ENCODE measurements at places on chromosomes 5 and 9.
A peak's percentile ranks its signal among the peaks of the same experiment; 100 is the strongest.

DNA sequence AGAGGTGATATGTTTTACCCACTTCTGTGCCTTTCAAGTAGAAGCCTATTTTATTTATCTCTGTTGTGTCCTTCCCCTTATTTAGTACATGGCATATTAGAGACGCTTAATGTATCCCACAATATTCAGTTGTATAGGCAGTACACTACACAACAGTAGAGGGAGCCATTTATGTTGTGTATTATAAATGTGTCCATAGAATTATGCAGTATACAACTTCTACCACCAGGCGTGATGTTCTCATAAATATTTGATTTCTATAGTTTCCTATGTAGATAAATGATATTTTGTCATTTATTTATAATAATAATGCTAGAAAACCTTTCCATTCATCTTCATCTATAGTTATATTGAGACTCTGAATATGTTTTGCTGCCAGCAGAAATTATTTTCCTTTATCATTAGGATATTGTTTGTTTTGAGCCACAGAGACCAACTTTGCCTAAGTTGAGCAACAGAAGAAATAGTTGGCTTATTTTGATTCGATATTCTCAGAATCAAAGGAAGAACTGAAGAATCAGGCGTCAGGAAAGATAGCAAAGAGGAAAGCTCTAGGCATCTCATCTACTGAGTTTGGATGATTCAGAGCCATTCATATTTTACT lies 81.7 kb downstream of the ADAMTS19 start:
- DNase-seq = peak; percentile 5

DNA sequence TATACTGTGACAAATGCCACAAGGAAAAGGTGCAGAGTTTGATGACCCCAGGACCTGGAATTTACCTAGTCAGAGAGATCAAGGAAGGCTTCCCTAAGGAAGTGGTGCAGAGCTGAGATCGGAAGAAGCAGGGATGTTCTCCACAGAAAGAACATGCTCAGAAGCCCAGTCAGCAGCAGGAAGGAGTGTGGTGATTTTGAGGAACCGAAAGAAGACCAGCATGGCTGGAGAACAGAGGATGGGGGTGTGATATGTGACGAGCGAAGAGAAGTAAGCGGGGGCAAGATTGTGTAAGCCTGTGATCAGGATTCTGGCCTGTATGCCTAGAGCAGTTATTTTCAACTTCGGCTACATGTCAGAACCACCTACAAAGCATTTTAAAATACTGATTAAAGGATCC lies 18.7 kb upstream of the PIK3R1 start:
- DNase-seq = no peak

DNA sequence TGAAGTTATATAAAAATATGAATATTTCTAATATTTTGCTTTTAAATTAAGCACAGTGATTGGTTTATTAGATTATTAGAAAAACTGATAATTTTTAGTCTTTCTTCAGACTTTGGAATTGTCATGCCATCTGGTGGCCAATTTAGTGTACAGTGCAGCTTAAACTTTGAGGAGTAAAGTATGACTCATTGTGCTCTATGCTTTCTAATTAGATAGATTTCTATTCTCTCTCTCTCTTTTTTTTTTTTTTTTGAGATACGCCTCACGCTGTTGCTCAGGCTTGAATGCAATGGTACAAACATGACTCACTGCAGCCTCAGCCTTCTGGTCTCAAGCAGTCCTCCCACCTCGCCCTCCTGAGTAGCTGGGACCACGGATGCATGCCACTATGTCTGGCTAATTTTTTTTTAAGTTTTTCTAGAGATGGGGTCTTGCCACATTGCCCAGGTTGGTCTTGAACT lies 42.1 kb upstream of the GPR21 start:
- peak; percentile 55 for DNase-seq

DNA sequence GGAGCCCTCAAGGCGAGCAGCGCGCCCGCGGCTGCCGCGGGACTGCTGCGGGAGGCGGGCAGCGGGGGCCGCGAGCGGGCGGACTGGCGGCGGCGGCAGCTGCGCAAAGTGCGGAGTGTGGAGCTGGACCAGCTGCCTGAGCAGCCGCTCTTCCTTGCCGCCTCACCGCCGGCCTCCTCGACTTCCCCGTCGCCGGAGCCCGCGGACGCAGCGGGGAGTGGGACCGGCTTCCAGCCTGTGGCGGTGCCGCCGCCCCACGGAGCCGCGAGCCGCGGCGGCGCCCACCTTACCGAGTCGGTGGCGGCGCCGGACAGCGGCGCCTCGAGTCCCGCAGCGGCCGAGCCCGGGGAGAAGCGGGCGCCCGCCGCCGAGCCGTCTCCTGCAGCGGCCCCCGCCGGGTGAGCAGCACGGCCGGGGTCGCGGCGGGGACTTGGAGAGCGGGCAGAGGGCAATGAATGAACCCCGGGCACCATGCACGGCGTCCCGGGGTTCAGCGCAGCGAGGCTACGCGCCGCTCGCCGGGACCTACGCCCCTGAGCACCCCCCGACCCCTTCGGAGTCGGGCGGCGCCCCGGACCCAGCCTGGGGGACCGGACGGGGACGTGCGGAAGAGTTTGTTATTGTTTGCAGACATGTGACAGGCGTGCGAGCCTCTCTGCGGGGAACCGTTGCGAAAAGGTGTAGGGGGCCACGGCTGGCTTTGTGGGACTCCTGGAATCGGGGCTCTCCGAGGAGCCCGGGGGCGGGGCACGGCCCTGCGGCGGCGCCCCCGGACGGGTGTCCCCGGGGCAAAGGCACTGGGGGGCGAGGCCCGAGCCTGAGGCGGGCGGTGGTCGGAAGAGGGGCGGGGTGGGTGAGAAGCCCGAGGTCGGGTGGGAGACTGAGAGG lies 553 bp downstream of the MAP3K1 start:
- peak; percentile 48 for DNase-seq

DNA sequence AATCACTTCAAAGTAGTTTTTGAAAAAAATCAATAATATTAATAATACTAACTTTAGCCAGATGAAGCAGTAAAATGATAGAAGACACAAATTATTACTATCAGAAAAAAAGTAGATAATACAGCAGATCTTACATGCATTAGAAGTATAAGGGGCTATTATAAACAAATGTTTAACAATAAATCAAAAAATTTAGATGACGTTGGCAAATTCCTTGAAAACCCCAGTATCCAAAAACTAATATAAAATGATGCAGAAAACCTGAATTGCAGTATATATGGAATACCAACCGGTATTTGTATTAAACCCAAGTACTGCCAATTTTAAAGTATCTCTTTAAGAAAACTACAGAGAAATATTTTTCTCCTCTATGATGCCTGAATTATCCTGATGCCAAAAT lies 573.3 kb upstream of the CTNND2 start:
- DNase-seq = no peak

DNA sequence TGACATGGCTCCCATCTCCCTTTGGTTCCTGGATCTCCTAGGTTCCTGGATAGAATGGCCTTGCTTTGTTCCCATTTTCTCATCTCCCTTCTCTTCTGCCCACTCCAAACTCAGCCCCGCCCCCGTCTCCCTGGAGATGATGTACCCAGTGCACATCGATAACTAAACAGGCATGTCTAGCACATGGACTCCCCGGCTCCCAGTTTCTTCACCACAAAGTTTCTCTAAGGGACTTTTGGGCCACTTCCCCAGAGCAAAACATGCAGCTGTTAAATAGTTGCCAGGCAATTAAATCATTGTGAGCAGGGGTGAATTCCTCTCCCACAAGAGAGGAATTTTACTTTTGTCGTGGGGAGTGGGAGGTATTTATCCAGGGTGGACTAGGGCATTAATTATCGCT lies 259.0 kb downstream of the GADD45G start:
- DNase-seq = no peak

DNA sequence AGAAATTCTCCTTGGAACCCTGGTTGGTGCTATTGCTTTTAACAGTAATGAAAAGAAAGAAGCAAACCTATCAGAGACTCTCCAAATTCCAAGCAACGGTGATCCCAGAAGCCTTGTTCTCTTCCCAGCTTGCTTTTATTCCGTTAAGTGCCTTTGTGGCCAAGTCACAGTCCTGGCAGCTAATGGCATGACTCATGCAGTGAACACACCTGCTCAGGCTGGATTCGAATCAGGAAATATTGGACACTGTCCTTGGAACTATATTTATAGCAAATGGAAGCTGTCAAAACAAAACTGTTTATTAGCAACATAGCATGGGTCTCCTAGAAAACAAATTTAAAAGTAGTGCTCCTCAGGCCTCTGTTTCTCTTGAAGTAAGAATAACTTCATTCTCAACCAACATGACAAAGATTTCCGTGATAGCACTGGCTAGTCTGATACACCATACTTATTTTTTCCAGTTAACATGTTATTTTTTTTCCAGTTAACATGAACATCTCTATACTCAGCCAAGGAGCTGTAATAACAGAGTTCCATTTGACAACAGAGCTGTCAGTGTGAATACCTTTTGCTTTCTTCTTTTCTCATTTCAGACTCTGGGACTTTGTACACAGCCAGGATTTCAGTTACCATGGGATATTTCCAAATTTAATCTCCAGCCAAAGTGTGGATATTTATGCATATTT lies 502.4 kb downstream of the GADD45G start:
- DNase-seq = no peak

GRCh38 chr9:134438195-134438788 lies 112.0 kb downstream of the RXRA start:
- no peak for DNase-seq

- DNase-seq = no peak
Observed at GRCh38 chr5:16871746-16872339, 64.2 kb downstream of the MYO10 start.

- DNase-seq = no peak
Observed at GRCh38 chr9:135647884-135648283, 8.5 kb upstream of the GLT6D1 start.

DNA sequence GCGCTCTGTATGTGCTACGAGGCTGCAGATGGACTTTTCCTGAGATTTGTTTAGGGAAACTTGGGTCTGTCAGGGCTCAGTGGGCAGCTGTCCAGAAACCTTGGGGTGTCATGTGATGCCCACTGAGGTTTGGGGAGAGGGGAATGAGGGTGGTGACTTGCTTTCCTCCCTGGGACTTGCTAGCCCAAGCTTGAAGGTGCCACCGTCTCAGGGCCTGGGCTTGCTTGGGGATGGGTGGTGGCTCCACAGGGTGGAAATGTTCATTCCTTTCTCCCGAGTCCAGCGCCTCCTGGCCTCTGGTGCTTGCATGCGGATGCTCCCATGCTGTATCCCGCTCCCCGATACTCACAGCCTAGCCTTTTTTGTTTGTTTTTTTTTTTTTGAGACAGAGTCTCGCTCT lies 33.3 kb downstream of the ZNF618 start:
- no peak for DNase-seq

DNA sequence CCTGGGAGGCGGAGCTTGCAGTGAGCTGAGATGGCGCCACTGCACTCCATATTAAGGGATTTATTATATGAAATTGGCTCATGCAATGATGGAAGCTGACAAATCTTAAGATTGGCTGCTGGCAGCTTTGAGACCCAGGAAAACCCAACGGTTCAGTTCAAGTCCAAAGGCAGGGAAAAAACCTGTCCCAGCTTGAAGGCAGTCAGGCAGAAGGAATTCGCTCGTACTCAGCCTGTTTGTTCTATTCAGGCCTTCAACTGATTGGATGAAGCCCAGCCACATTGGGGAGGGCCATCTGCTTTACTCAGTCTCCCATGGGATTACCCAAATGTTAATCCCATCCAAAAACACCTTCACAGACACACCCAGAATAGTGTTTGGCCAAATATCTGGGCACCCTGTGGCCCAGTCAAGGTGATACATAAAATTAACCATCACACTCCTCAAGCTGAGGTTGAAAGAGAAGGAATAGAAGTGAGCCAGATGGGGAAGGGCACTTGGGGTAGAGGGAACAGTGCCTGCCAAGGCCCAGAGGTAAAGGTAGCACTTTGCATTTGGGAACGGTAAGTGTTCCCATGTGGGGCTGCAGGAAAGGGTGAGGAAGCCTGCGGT lies 8.5 kb upstream of the ORM1 start:
- DNase-seq = no peak

GRCh38 chr9:14937216-14937615 lies 27.0 kb upstream of the FREM1 start:
- no peak for DNase-seq

DNA sequence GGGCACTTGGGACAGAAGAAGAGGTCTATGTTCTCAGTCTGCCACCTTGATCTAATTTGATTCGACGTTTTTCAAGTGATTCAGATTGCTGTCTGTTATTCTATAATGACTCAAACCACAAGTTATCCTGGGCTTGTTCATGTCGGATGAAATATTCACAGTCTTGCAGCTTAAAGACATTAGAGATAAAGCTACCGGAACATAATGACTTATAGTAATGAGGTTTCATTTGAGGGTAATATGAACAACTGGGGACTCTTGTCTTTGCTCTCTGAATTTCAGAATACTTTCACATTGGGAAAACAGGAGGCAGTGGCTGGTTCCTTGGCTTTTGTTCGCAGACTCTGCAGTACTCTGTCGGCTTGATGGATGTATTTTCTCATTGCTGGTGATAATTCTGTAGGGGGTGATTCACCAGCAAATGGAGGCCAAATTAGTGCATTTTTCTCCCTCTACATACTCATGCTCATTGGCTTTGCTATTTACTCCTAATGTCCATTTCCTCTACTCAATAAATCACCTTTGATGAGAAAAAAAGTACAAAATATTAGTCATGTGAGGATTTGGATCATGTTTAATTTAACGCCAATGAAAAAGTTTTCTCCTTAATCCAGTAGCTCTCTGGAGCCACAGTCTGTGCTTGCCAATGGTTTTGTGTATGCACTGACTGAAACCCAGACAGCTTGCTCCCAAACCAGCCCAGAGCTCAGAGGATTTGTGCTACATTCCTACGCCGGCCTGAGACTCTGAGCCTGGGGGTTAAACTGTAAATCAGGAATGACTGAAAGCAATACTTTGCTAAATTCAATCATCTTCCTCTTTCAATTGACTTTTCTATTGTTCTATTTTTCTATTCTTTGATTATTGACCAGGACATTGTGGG lies 154.7 kb upstream of the ANKH start:
- DNase-seq = no peak

DNA sequence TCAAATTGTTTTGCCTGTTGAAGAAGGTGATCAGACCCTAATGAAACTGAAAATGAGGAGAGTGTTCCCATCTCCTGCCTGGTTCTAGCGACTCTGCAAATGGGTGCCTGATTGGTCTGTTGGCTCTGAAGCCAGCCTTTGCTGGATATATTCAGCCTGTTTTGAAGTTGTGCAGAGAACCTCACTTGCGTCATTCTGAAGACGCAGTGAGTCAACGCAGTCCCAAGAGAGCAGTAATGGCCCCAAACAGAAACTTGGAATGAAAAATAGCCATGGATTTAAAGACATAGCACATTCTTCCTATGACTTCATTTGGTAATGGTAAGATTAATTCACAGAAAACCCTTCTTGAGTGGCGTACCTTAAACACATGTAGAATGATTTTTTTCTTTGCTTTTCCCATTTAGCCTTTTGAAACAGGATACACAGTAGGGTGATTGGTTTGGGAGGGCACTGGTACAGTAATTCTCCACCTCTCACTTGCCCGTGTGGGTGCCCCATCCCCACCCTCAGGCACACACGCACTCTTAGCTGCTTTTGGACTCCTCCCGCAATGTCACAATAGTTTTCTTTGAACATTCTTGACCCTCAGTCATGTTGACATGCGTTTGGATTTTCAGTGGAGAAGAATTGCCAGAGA lies 54.1 kb upstream of the ABL1 start:
- DNase-seq = no peak

Measured in activated CD4-positive, alpha-beta T cell treated with anti-CD3 and anti-CD28 coated beads, Interleukin-10, Interleukin-2, amounts not matched to agents 100 ng/mL and 50 ng/mL, durations not matched to agents 16 hours and 8 hours (primary cell).